ENCODE measurements at places on chromosomes 12 and 14.

DNA sequence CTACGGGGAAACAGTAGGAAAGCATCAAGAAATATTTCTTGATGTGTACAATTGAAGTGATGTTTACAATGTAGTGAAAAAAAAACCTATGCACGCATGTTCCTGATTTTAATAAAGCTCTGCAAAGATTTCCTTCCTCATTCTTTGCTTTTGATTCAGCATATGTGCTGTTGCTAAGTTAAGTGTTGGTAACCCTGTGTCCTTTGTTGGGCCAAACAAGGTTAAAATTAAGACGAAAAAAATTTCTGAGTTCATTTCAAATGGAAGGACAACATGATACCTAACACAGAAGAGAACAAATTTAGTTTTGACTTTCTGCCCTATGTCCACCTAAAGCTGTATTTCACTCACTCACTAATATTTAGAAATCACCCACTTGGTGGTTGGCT, 62.8 kb downstream of the PPP2R5C start:
- DNase-seq: no peak

GRCh38 chr14:75452900-75453816, 25.3 kb downstream of the JDP2 start:
- DNase-seq: no peak

GRCh38 chr14:99179946-99180345, 92.1 kb downstream of the BCL11B start:
- DNase-seq: no peak

DNA sequence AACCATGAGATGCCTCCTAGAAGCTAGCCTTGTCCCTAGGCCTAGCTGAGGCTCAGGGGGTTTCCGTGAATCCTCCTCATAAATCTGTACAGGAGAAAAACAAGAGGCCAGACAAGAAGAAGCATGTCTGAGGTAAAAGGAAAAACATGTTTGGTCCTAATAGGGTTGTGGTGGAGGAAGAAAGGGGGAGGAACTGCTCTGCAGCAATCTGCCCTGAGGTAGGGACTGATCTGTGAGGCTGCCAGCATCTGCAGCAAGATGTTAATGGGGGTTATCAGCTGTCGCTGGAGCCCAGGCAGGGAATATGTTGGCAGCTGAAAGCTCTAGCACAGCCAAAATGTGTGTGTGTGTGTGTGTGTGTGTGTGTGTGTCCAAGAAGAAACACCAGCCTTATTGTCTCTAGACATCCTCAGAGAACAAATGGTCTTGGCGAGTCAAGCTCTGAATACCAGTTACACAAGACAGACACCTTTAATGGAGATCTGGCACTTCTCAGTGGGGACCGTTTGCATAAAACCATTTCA, 218.5 kb downstream of the NUAK1 start:
- no peak for DNase-seq

DNA sequence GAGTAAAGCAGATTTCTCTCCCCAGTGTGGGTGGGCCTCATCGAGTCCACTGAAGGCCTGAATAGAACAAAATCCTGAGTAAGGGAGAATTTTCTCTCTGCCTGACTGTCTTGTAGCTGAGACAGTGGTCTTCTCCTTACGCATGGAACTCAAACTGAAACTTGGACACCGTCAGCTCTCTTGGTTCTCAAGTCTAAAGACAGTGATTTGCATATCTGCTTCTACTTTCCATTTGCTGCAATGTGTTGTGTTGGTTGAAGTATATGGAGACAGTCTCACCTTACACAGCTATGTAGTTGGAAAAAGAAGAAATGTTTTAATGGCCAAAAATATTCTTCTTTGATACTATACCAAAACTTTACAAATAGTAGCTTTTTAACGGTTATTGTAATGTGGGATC, 160.2 kb upstream of the LMNTD1 start:
- DNase-seq: no peak

DNA sequence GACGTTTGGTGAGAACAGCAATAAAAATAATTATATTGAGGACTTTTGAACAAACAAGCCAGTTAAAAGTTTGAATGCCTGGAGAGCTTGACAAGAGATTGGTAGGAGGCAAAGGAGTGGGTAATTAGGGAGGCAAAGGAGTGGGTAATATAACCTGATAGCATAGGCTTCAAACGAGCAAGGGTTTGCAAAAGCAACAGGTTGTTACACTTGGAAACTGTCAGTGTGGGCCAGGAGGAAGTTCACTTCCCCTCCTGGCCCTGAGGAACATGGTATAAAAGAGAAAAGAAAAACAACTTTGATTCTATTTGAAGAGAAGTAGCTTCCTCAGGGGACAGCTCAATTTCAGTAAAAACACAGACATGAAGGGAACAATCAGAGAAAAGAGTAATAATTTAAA, 121.7 kb downstream of the CCER1 start:
- no peak for DNase-seq

GRCh38 chr14:105227346-105227745, 21.0 kb upstream of the BTBD6 start:
- no peak for DNase-seq

GRCh38 chr12:79655036-79655435, 35.7 kb downstream of the PAWR start:
- DNase-seq: no peak

DNA sequence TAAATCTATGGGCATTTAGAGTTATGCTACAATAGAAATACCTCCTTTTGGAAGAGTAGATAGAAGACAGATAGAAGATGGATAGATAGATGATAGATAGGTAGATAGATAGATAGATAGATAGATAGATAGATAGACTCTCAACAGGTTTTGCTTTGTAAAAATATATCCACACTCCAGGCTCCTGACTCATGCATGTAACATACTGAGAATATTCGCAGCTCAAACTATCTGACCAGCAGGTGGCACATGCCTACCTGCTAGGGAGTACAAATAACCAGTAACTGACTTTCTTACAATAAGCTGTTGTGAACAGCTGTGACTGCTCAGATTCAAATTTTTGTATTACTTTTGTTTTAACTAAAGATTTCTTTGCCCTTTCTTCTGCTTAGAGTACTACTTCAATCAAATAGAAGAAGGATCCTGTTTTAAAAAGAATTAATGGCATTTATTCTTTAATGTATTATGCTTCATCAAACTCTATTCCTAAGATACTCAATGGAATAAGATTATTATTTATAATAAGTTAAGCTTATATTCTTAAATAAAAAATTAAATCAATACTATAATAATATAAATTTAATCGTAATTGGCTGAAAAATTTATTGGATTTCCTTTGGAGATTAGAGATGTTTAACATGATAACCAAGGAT, 15.8 kb upstream of the CPNE8 start:
- no peak for DNase-seq

DNA sequence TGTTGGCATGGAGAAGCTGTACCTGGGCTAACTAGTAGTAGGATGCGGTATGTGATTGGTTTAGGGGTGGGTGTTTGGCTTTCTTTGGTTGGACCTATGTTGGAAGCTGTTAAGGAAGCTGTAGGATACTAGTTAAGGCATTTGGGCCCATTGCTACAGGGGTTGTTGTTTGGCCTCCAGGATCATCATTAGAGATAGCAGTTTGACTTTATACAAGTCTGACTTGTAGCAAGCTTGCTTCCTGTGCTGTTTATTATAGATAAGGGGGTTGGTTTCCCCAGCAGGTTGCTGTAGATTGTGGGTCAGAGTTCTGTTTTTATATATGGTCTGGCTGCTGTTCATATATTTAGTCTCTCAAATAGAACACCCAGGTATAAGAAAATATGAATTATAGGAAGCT, 1.4 kb upstream of the PRIM1 start:
- no peak for DNase-seq

- no peak for DNase-seq
These were observed 93.9 kb upstream of the RASSF8 start for GRCh38 chr12:25864306-25865276.

- no peak for DNase-seq
These were observed 191.7 kb downstream of the ALG10B start for GRCh38 chr12:38508246-38508645.

- no peak for DNase-seq
These were observed 22.8 kb downstream of the FOXN4 start for GRCh38 chr12:109286252-109286651.

Data from cortex of kidney (tissue), 1 donor.